ENCODE measurements at places on chromosomes 16 and 17. TPM values are rescaled to one million over a fixed set of nuclear protein-coding genes. Genes with fewer than 3 reads are reported as not detected.

LGALS3BP gene
- 15.1 TPM for polyA plus RNA-seq

FBXW10B gene
- polyA plus RNA-seq: not detected

KIF19 gene
- polyA plus RNA-seq: 0.36 TPM

MYH11 gene
- 0.71 TPM for polyA plus RNA-seq

ACACA gene
- polyA plus RNA-seq: 59.6 TPM

KSR1 gene
- polyA plus RNA-seq: 8.5 TPM

DNA sequence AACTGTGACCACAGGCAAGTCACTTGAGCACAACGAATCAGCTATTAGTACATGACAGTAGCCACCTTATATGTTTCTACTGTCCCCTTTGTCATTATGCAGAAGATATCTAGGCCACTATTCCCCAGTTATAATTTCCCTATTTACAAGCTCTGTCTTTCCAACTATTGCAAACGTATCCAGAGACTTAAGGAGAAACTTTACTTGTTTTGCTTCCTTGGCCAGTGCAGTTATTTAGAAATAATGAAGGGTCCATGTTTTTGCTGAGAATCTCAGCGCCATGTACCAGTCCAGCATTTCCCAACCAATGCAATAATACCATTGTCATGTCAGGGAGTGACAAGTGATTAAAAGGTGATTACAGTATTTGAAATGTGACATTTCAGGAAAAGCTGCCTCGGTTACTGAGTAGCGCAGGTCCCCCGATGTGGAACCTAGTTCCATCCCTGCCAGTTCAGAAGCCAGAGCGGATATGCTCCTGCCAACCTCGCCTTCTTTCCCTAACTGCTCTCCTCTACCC lies 743 bp downstream of the ZNF624 start:
- no peak for DNase-seq

DNA sequence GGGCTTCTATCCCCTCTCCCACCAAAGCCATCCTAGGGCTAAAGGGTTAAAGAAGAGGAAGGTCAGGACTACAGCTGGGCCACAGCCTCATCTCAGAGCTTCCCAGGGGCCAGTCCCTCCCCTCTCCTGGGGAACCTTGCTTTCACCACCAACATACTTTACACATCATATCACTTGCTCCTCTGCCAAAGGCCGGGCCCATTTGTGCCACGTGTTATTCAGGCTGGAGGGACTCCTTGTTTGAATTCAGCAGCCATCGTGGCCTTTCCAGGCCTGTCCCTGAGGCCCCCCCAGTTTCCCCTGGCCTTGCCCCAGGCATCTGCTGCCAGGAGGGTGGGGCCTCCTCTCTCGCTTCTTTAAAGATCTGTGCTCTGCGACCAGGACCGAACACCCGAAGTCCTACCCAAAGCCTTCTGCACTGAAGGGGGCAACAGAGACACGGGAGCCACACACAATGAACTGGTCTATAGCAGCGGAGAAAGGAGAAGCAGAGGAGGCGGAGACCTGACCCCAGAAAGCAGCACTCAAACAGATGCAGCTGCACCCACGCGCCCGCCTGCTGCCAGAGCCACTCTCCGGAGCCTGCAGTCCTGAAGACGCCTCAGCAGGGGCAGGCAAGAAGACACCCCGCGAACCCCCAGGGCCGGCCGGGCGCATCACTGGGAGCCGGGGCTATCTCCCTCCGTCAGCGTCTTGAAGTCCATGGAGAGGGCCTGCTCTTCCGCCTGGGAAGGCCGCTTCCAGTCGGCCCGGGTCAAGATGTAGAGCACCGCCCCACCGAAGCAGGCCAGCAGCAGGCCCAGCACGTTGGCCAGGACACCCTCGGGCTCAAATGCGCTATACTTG lies 12.1 kb downstream of the CYB561 start:
- DNase-seq: no peak

GRCh38 chr16:87970186-87970585 lies 19.0 kb downstream of the BANP start:
- DNase-seq: no peak

DNA sequence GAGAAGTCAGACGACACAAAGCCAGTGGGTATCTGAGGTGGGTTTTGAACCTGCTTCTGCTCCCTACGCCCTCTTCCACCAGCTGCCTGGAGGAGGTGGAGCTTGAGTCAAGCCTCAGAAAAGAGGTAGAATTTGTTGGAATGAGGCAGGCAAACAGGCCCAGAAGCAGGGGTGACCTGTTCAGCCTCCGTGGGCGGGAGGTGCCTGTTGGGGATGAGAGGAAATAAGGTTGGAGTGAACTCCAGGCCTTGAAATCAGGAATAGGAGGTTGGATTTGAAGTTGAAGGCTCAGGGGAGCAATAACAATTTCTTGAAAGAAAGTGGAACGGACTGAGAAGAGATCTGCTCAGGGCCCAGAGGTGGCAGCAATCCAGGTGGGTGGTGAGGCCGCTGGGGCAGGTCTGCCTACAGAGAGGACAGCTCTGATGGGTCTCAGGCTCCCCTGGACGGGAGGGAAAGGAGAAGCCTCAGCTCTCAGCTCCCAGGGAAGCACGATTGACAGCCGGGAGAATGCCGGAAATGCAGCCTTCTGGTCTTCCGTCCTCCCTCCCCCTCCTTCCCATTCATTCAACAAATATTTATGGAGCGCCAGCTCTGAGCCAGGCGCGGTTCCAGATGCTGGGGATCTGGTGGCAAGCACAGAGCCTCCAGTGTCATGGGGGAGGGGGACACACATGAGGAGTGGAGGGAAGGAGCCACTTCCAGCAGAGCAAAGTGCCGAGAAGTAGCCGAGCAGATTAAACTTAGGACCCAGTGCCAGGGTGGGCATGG lies 61.9 kb upstream of the CIBAR2 start:
- peak; percentile 68 for DNase-seq

GRCh38 chr17:76631821-76632565 lies 11.6 kb downstream of the ST6GALNAC1 start:
- no peak for DNase-seq

DNA sequence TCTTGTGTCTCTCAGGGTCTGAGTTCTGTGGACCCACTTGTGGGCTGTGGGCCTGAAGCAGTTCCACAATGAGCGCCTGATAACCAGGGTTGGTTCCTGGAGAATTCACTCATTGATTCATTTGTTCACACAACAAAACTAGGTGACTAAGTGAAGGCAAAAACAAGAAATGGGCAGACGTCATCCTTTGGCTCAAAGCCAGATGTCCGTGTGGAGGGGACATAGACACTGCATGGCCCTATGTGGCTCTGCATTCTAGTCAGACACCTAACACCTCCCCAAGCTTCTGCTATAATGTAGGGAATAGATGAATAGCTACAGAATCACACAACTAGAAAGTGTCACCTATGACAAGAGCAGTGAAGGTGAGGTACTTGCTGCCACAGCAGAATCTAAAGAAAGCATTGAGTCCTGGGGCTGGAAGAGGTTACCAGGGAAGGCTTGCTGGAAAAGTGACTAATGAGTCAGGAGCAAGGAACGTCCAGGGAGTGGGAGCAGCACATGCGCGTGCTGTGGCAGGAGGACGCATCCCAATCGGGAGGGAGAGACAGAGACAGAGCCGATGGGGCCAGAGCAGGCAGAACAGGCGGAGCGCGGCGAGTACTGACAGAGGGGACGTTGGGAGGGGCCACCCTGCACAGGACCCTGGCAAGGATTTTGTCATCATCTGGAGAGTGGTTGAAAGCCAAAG lies 58.9 kb downstream of the CES1 start:
- DNase-seq: no peak

DNA sequence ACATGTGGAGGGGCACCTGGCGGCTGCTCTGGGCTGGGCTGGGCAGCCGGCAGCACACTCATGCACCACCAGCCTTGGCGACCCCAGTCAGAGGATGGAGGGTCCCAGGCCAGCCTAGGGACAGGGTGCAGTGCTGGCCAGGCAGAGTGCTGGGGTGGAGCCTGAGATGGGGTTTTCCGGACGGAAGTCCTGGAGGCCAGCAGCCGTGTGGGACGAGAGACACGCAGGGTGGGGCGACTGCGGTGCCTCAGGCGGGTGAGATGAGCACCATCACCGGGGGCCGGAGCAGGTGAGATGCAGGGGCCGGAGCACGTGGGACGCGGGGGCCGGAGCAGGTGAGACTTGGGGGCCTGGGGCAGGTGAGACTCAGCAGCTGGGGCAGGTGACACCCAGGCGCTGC lies 55.2 kb downstream of the LMF1 start:
- no peak for DNase-seq

- DNase-seq: no peak
These were observed 893.4 kb upstream of the CDH8 start for GRCh38 chr16:62929593-62929992.

DNA sequence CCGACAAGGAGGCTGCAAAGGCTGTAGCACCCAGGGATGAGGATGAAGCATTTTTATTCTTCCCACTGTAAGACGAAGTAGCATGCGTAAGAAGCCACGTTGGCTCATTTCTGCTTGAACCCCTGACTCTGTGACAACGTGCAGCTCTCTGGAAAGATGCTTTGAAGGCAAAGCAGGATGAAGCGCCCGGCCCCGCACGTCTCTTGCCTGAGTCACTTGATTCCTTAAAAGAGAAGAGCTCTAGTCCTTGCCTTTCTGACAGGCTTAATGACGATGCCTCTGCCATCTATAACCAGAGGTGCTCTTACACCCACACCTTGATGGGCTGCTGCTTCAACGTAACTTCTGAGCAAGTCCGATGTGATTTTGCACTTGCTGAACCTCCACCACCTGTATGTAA lies 76.7 kb upstream of the MED9 start:
- no peak for DNase-seq

GRCh38 chr17:61309362-61310256 lies 90.0 kb upstream of the TBX2 start:
- no peak for DNase-seq

GRCh38 chr16:89168381-89169189 lies 3.0 kb upstream of the CDH15 start:
- no peak for DNase-seq

All from GM23338 (cell line).